ENCODE measurements at places on chromosomes 3 and 15.

GRCh38 chr3:20673866-20674265, 487.9 kb upstream of the SGO1 start:
- no peak for DNase-seq

DNA sequence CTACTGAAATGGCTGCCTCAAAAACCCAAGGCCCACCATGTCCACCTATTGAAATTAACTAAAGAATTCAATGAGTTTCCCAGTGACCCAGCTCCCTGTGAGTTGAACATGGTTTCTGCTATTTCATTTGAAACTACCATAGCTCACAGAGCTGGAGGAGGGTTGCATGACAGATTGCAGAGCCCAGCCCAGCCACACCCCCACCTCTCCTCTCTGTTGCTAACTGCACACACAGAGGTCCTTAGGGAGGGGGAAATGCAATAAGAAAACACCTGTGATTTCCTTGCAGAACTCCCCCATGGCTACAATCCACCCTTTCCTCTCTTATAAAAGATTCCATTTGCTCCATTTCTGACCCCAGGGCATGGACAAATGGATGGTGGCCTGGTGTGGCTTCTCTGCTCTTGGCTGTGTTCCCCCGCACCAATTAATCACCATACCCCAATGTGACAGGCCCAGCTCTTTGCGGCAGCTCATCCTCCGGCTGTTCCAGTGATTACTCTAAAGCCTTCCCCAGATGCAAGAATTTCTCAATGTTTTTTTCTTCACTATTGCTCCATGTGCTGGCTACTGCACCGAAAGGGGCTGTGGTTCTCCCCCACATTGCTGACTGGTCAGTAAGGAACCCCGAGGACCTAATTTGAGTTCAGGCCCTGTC, 208.4 kb upstream of the KBTBD8 start:
- no peak for DNase-seq

DNA sequence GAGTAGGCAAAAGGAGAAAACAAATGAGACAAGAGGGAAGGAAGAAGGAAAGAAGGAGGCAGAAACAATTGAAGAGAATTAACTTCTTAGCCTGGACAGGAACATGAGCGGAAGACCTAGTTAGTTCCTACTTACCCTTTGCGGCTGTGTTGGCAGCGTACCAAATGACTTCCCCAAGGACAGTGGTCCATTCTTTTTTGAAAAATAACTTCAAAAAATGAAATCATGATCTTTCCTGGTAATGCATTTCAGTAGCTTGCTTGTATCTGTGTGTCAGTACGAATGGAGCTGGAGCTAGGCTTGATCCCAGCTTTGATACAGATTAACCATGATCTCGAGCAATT, 41.5 kb upstream of the CFAP161 start:
- DNase-seq, result no peak

DNA sequence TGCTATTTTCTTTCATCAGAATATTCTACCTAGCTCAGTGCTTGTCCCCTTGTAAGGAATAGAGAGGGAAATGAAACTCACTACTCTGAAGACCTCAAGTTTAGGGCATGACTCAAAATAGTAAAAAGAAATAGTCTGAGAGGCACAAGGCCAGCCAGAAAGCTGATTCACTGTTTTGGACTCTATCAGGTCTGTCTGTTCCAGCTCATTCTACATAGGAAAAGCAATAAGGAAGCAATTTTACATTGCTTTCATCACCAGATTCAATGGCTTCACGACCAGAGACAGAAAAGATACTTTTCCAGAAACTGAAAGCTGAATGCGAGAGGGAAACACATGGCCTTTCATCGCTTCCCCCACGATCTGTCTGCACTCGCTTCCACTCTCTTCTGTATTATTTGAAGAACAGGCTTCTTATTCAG, 276.0 kb downstream of the GBE1 start:
- no peak for DNase-seq

DNA sequence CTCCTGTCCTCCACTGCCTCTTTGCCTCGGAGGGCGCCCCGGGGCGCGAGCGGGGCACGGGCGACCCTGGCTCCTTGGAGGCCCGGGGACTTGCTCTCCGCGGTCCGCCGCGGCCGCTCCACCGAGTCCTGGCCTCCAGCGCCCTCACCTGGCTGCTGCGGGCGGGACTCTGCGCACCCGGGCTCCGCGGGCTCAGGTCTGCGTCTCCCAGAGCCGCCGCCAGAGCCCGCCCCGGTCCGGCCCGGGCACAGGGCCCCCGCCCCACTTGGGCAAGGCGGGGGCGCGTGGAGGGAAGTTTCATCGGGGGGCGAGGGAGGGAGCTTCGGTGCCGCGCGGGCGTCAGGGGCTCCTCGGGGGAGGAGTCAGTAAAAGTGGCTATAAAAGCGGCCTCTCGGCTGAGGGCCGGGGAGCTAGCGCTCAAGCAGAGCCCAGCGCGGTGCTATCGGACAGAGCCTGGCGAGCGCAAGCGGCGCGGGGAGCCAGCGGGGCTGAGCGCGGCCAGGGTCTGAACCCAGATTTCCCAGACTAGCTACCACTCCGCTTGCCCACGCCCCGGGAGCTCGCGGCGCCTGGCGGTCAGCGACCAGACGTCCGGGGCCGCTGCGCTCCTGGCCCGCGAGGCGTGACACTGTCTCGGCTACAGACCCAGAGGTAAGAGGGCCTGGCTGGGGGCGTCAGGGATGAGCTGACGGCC, at the start of gene CEMIP:
CEMIP (plus strand) TSS at position 407 of the 694 bp plus-strand sequence. CDS start 94,510 bp downstream, outside the sequence.
- DNase-seq, result peak; percentile 44

DNA sequence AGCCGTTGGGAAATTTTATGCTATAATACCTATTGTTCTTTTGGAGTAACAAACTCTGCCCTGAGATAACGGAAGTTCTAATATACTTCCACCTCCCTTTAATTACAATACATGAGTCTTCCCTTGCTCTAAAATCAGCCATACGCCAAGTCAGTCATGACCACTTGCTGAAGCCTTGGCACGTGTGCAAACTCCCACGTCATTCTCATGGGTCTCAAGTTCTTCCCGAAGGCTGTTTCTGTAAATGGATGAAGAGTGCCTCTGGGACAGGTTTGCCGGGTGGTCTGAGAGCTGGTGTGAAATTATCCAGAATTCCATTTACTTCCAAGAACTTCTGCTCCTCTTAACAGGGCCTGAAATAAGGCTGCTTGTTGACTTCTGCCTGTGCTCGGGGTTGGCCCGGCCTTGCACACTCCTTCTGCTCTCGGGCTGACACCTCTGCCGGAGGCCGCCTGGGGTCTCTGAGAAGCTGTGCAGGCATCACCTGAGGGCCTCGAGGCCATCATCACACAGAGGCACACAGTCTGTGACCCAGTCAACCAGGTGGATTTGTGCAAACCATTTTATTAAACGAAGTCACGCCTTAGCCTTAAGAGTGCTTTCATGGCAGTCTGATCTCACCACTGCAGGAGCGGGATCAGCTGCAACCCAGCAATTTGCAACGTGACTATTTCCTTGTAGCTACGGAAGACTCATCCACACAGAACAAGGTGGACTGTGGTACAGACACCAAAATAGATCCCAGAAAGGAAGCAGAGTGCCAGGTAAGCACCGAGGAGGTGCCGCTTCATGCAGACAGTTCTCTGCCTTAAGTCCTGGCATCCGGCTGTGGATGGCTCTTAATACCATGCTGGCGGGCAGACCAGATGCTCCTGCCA, 120.1 kb downstream of the ADAMTS17 start:
- no peak for DNase-seq

DNA sequence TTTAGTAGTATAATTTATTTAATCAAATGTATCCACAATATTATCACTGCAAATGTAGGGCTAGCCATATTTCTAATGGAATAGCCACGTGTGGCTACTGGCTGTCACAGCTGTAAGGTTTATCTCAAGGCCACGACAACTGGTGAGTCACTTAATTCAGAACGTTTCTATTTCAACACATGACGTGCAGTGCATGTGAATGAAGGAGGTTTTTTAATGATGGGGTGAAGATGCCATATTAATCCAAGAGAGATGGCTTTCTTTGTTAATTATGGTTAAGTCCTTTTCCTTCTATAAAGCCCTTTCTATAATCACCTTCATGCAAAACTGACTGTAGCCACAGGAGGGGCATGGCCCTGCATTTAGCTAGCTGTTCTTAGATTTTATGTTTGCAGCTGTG, 212.0 kb downstream of the FEZF2 start:
- DNase-seq, result no peak

DNA sequence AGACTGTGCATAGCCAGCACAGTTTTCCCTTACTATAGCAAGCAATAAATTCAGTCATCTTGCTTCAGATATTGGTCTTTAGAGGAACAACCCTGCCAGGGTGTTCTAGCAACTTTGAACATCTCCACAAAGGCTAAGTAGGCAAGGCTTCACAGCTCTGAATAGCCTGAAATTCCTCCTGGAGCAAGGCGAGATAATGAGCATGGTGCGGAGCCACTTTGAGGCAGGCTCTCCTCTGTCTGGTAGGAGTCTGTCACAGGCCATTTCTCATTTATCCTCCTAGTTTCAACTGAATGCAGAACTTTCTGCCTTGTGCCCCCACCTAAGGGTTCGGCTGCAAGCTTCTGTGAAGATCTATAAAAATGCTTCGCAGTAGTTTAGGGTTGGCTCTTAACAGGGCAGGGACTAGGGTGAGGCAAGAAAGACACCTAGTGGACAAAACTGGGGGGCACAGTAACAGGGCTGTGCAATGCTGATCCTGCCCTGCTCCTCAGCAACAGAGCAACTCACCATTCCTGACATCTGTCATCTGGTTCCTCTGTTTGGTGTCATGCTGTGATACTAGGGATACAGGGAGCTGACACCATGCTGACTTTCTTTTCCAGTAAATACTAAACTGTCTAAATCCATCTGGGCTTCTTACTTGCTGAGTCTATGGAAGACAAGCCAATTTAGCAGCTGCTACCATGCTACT, 16.6 kb upstream of the EHHADH start:
- no peak for DNase-seq

GRCh38 chr3:53712817-53713388, 133.3 kb downstream of the CHDH start:
- DNase-seq, result no peak

GRCh38 chr3:192434186-192434585, 293.2 kb downstream of the FGF12 start:
- no peak for DNase-seq

DNA sequence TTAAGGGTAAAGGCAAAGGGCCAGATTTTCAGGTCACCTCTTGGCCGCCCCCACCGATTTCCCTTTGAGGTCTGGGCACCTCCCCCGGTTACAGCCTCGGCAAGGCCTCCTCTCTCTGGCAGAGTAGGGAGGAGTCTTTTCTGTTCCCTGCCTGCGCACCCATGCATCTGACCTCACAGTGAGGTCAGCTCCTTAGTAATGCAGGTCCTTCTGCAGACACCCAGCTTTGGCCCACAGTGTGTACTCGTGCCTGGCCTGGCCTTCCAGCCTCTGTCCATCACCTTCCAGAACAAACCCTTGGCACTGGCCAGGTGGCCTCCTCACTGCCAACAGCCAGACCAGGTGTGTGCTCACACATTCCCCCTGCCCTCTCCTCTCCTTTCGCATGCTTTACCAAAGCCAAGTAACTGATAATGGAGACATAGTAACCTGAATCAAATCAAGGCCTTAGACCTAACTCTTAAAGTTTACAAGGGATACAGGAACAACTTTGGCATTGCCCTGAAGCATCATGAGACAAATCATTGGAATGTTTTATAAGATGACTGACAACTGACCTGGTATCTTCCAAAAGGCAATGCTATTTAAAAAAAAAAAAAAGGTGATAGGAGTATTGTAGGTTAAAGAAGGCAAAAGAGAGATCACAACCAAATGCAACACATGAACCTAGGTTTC, 61.3 kb downstream of the CORO2B start:
- no peak for DNase-seq
